Heart right ventricle (tissue), 16 donors: ENCODE measurements at places on chromosomes 11 and 22. TPM values are rescaled to one million over a fixed set of nuclear protein-coding genes. Genes with fewer than 3 reads are reported as not detected.

DNA sequence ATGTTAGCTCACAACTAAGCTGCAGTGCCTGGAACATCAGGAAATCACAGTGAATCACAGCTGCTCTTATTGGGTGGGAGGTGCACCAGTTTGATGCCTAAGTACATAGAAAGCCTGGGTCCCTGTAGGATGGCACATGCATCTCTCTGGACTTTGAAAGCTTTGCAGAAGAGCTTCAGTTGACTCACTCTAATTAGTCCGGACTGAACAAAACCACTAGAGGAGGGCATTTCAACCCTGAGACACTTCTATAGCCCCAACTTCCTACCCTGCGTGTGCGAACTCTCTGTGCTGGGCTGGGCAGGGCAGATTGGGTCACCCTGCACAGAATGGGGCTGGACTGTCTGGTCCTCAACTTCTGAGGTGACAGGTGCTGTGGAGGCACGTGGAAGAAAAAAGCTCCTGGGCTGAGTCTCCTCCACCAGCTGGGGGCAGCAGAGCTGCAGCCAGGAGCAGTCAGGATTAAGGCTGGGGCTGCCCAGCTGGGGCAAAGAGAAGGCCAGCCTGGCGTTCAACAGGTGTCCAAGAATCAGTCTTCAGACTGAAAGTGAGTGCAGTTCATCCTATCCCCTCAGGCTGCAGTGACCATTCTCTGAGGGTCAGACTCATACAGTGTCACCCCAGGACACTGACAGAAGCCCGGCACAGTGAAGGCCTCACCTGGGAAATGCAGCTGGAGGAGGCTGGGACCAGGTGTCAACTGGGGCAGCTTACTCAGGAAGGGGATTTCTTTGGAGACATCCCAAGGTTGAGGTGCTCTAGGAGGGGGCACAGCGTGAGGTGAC, 22.1 kb downstream of the GGTLC2 start:
- no peak for DNase-seq

DNA sequence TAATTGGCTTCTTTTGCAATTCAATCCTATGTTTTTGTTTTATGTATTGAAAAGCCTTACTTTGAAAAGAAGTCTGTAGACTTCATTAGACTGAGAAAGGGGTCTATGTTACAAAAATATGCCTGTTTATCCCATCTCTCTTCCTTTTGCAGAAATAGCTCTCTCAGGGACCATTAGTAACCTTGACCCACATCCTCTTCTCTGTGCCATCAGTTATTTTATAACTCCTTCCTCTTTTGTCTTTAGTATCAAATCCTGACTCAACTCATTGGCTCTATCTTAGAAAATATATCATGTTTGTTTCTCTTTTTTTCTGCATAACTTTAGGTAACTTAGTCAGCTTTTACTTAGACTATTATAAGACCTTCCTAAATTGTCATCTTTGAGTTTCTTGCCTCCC, 20.3 kb downstream of the ZC3H12C start:
- no peak for DNase-seq

DNA sequence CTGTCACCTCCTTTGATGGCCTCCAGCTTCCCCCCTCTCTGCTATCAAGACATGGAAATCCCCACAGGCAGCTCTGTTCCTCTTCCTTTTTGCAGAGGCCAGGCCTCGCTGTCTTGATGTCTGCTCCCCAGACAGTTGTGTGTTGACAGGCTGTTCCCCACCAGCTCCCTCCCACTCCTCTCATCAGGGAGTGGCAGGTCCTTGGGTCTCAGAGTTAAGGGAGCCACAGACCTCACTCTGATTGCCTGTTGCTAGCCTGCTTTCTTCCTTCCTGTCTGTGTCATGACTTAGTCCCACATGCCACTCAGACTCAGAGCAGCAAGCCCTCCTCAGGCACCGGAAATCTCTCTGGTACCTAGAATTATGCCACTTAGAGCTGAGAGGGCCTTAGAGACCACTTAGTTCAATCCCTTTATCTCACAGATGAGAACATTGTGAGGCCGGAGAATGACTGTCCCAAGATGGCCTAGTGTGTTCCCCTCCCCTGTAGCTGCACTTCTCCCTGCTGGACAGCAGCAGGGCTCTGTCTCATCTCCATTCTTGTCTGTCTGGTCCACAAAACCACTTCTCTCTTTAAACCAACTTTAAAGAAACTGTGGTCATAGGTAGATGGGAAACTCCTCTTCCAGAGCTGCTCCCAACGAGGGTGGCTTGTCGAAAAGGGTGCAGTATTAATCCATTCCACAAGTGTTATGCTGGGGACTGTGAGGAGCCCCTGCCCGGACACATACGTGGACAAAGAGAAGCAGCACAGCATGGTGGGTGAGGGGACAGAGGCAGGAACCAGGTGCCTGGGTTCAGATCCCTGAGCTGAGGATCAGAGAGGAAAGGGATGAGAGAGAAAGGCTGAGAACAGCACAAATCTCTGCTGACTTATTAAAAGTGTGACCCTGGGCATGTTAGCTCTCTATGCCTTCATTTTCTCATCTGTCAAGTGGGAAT, 4.2 kb downstream of the AMPD3 start:
- DNase-seq, result no peak

- no peak for DNase-seq
Measured at GRCh38 chr22:49656291-49656851, 171.3 kb downstream of the BRD1 start.

- DNase-seq, result no peak
Measured at GRCh38 chr11:67470337-67471002, 1.4 kb upstream of the TMEM134 start.

- DNase-seq, result no peak
Measured at GRCh38 chr11:13271060-13271693, 6.4 kb upstream of the BMAL1 start.

The GUCY1A2 gene
- 7.6 TPM for total RNA-seq

The ASRGL1 gene
- 6.7 TPM for total RNA-seq

The NXPE1 gene
- not detected for total RNA-seq

The MYBPC3 gene
- total RNA-seq, result 2,549 TPM
